ENCODE measurements at places on chromosomes 3 and 15.

DNA sequence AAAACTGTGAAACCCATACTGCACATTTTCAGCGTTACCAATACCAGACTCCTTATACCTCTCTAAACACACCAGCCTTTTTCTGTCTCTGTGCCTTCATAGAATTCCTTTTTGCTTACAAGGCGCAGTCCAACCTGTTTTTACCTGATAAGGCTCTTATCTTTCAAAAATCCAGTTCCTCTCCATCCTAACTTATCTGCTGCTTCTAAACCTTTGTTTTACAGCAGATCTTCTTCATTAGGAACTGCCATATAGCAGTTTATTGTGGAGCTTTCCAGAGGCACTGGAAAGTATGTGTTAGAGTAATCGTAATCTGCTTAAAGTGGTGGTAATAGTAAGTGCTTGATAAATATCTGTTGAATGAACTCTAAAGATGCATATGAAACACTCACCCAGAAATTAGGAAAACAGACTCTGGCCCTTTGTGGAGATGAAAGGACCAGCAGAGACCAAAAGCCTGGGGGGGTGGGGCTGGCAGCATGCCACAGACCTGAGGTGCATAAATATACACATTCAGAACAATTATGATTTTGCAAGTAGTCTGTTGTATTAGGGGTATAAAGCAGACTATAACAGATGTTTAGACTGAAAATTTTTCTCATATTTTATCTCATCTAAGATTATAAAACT, 29.3 kb downstream of the PPP2R3A start:
- no peak for DNase-seq

GRCh38 chr15:60479361-60480110, 594 bp upstream of the ICE2 start:
- DNase-seq: no peak

- no peak for DNase-seq
Observed at GRCh38 chr3:81723732-81724313, 37.6 kb downstream of the GBE1 start.

- no peak for DNase-seq
Observed at GRCh38 chr3:36933540-36934296, 11.1 kb downstream of the TRANK1 start.

DNA sequence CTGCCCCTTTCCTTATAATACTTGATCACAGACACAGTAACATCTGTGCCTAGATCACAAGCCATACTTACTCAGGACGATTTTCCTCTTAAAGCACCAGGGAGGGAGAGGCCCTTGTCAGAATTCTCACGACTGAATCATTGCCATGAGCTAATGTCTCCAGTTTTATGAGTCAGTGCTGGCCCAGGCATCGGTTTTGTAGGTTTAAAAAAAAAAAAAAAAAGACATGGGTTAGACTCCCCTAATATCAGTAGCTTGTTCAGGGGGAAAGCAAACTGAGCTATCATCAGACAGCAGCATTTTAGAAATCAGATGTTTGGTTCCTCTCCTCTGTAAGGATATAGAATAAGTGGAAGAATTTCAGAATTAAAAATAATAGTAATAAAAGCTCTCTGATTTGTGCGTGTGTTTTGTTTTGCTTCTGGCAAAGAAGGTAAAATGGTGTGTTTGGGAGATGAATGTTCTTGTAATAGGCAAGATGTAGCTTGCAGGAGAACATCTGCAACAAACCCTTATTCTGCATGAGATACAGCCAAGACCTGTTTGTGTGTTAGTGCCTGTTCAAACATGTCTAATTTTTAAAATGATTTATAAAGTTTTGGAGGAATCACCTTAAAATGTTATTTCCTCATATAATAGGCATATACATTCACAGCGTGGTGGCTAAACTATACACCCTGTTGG, 193.6 kb downstream of the TP63 start:
- no peak for DNase-seq

- no peak for DNase-seq
Observed at GRCh38 chr3:162492446-162493081, 996.0 kb downstream of the OTOL1 start.

DNA sequence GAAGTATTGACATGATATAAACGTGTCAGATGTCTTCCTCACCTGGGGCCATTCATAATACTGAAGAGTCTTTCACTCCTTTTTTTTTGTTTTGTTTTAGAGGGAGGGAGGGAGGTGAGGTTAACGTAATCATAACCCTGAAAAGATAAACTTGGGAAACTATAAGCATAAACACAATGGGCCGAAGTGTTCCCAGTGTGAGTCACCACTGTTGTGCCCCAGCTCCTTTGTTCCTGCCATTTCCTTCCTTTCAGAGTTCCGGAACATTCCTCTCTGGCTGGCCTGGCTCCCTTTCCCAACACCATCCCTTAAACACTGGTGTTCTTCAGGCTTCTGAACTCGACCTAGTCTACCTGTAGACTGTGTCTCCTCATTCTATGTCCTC, 18.6 kb downstream of the PLD1 start:
- DNase-seq: no peak

- no peak for DNase-seq
Observed at GRCh38 chr3:11554236-11554610, 89.5 kb downstream of the VGLL4 start.

DNA sequence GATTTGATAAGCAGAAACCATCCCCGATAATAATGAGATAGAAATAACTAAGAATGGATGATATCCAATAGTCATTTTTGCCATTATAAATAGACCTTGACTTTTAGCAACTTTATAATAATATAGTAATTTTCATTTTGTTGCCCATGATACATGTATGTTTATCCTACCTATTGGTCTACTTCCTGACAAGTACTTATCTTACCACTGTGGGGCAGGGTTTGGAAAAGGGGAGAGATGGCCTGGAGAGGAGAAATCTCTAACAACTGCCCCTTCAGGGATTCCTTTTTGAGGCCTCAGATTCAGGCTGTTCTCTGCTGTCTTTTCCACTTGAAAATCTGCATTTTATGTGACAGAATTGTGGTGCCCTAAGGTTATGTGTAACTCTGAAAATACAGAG, 42.2 kb downstream of the FAM98B start:
- no peak for DNase-seq

- DNase-seq: no peak
Observed at GRCh38 chr3:45008117-45008516, 18.0 kb upstream of the CLEC3B start.

- DNase-seq: no peak
Observed at GRCh38 chr3:109887293-109887692, 549.9 kb upstream of the DPPA4 start.

GRCh38 chr3:111366515-111366914, 175.5 kb upstream of the CD96 start:
- no peak for DNase-seq

DNA sequence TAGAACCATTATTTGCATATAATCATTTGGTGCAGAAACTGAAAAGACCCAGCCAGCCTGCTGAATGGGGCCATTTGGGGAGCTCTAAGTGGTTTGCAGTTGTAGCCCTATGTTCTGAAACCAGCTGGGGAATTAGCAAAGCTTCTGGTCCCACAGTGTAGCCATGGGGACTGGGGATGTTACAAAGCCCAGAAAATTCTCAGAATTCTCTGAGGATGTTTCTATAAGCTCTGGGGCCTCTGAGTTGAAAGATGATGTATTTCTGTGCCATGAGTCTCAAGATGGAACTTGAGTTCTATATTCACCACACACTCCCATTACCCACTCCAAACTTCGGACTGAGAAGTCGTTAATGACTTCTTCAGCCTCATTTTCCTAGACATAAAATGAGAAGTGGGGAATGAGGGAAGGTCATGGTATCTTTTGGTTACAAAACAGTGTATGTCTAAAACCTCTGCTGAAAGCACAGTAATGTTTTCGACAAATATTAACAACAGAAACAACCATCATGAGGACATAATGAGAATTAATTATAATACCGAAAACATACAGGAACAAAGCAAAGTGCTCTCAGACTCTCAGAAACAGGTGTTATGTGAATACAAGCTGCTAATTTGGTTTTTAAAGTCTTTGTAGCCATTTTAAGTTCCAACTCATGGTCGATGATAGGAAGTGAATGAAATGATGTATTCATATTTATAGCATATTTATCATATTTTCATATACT, 89.4 kb downstream of the RFTN1 start:
- DNase-seq: no peak

DNA sequence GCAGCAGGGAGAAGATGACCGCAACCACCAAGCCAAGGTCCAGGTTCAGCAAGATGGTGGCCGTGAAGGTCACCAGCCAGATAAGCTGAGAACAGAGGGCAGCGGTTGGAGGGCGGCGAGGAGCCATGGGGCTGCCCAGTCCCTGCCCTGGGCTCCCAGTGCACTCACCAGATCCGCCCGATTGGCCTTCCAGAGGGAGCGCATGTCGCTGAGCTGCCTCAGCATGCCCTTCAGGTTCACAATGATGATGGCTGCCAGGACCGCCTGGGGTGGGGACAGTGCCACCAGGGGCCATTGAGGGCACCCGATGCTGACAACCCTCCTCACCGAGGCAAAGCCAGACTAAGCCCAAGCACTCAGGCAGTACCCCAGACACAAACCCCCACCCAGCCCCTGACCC, 5.4 kb downstream of the SLC26A6 start:
- no peak for DNase-seq

DNA sequence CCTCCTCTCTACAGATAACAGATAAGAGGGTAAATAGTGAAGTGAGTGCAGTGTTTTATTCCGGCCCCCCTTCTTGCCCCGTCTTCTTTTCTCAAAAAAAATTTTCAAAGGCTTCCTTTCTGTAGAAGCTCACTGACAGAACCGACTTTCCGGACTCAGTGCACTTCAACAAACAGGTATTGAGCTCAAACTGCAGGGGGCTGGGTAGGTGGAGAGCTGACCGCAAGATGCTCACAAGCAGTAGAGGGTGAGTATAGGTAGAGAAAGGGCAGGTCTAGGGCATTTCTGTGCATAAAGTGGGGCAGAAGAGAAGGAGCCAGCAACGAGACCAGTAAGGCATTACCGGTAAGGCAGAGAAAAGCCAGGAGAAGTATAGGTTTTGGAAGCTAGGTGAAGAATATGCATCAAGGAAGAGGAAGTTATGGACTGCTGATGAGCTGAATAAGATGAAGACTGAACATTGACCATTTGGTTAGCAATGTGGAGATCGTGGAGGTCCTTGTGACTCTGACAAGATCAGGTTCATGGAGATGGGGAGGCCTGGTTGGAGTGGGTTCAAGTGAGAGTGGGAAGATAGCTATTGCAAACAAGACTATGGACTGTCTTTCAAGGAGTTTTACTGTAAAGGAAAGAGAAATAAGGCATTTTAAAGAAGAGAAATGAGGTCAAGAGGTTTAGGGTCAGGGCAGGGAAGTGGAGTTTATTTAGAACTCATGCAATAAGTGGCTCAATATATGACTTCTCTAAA, 97.4 kb downstream of the ST6GAL1 start:
- DNase-seq: peak; percentile 91

GRCh38 chr3:192819001-192819569, 91.7 kb upstream of the FGF12 start:
- DNase-seq: peak; percentile 16

DNA sequence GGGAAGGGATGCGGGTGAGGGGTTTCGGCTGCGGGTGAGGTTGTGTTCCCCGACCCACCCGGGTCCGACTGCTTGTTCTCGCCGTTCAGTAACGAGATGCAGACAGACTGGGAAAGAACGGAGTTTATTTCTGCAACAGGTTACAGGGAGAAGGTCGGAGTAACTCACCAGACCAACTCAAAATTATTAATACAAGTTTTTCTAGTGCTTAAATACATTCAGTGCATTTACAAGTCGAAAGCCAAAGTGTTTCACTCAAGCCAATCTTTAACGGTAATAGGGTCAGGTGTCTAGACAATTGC, 492 bp upstream of the HIGD1A start:
- no peak for DNase-seq

- no peak for DNase-seq
Observed at GRCh38 chr15:80825361-80826030, 46.3 kb downstream of the CEMIP start.

GRCh38 chr15:99631255-99631654, 65.5 kb downstream of the MEF2A start:
- DNase-seq: peak; percentile 55

GRCh38 chr3:138456961-138457862, 22.8 kb downstream of the ESYT3 start:
- DNase-seq: no peak

DNA sequence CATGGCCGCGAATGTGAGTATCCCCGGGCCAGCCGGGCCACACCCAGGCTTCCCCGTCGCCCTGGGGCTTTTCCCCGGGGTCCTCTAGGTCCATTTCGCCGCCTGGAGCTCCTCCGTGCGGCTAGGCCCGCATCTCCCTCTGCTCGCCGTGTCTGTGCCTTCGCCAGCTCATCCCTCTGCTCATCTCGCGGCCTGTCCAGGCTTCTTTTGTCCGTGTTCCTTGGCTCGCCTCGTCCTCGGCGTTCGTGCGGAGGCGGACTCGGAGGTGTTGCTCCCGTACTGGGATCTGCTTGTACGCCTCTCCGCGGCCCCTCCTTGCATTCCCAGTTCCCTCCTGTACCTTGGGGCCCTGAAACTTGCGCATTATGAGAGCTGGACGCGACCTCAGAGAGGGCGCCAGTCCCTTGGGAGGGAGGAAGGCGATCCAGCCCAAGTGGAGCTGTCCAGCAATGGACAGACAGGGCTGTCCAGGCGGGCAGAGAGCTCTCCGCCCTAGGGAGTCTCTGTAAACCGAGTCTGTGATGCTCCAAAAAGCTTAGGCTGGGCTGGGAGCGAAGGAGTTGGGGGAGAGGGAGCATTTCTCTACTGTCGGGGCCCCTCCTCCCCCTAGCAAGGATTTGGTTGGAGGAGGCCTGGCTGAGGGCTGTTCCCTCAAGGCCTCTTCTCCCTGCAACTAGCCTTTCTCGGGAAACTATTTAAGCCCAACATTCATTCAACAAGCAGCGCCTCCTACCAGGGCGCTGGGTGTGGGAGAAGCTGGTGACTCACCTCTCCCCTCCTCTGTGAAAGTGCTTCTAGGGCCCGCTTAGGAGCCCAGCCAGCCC, 553 bp downstream of the TMEM43 start:
- DNase-seq: peak; percentile 63

DNA sequence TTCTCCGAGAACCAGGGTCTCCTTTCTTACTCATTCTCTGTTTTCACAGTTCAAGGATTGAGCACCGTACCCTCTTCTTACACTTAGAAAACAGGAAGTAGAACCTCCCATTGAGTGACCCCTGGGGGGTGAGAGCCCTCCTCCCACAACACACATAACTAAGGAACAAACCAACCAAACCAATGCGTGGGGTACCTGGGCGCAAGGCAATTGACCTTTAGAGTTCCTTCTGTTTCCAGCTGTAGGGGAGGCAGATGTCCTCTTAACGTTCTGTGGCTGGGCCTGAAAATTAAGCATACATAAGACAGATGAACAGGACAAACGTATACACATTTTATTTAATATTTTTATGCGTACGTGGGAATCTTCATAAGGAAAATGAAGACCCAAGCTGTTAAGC, 33.5 kb upstream of the TIMP4 start:
- DNase-seq: no peak

All from CD4-positive, alpha-beta T cell treated with Interleukin-4 for 1 hour (primary cell).